Stimulated activated CD4-positive, alpha-beta T cell treated with anti-CD3 and anti-CD28 coated beads, Interleukin-1b, Interleukin-23, amount 100 ng/mL, for 1 hour (primary cell): ENCODE measurements at places on chromosomes 13 and 19.

DNA sequence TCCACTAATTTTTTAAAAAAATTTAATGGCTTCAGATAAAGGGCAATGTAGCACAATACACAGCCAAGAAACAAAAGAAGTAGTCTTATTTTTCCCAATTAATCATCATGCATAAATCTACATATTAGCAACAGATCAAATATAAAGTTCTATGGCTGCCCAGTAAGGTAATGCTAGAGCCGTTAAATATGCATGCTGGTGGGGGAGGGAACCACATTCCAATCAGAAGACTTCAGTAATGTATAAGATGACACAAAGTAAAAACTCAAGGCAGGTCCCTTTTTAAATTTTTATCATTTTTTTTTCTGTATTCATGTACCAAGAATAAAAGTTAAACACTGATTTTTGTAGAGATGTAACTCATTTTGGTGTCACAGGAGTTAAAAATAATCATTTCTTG lies 62.0 kb downstream of the MPHOSPH8 start:
- DNase-seq = no peak

DNA sequence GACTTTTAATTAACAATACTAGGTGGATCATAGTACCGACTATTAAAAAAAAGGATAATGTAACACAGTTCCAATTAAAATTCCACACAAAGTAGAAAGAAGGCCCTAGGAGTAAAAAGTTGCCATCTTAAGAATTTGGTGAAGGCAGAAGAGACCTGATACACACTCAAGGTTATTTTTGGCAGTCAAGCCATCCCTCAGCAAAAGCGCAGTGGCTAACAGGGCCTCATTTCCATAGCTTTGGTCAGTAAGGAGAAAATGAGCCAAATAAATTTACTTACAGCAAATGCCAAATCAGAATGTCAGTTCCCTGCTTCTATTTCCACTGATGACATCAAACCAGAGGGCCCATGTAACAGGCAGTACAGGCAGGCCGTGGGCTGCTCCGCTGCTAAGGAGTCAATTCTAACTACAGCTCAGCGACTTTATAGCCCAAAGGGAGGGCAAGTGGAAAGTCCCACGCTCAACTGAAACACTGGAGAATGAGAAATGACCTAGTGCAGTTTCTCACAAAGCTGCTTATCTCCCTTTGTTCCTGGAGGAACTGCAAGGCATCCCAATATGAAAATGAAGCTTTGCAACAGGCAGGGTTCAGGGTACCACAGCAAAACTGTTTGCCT lies 6.3 kb downstream of the ARGLU1 start:
- DNase-seq = no peak

- no peak for DNase-seq
Observed at GRCh38 chr19:42376177-42376555, 13.9 kb downstream of the CNFN start.

DNA sequence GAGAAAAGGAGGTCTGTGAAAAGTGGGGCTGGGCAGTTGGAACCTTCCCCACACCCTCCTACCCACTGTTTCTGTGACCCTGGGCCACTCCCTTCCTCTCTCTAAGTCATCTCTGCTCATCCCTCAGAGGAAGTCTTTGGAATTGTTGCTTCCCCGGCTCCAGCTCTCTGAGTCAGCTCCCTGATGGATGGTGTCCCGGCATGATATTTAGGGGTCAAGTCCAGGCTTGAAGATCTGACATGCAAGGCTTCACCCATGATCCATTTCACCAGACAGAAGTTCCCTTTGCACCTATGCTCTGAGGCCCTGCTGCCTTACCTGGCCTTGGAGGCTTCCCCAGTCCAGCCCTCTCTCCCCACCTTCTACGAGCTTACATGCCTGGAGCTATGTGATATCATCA lies 13.3 kb downstream of the EXOC3L2 start:
- no peak for DNase-seq

DNA sequence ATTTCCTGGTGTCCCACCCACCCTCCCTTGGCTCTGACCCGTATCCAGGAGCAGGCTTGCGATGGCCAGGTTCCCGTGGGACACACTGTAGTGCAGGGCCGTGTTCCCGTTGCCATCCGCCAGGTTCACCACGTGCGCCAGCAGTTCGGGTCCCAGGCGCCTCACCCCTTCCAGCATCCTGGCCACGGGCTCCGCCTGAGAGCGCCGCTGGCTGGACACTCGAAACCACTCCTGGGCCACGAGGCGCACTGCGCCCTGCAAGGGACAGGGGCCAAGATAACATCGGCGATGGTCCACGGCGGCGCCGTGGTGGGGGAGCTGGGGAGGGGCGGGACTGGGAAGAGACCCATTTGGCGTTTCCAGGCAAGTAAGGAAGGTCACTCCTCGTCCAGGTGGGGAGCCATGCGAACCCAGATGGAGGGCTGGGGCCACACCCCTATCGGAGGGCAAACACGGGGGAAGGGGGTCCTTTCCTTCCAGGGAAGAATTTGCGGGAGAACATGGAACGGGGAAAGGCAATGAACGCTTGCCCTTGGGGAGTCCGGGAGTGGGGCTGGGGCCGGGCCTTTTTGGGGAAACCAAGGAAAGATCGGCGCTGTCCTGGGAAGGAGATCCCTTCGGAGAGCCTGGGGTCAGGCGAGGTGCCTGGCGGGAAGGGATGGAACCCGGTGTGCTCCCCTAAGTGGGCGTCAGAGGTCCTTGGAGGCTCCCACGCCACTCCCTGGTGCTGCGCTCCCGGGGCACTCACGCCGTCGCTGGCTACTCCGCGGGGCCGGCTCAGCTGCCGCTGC lies 9.9 kb downstream of the KANK3 start:
- DNase-seq = no peak

DNA sequence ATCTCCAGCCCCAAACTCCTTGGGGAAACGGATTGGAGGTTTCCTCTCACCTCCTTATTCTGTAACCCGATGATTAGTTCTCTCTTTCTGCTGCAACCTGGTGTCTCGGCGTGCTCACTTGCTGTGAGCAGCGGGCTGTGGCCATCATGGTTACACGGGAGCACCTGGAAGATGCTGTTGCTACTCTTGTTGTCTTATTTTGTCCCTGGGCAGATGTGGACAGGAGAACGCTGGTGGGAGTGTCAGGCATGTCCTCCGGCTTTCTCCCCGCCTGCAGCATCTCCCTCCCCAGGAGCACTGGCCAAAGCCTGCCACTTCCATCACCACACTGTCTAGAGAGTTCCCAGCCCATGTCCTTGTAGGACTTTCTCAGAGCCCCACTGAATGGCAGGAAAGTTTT lies 211.8 kb upstream of the ZNF536 start:
- DNase-seq = no peak

DNA sequence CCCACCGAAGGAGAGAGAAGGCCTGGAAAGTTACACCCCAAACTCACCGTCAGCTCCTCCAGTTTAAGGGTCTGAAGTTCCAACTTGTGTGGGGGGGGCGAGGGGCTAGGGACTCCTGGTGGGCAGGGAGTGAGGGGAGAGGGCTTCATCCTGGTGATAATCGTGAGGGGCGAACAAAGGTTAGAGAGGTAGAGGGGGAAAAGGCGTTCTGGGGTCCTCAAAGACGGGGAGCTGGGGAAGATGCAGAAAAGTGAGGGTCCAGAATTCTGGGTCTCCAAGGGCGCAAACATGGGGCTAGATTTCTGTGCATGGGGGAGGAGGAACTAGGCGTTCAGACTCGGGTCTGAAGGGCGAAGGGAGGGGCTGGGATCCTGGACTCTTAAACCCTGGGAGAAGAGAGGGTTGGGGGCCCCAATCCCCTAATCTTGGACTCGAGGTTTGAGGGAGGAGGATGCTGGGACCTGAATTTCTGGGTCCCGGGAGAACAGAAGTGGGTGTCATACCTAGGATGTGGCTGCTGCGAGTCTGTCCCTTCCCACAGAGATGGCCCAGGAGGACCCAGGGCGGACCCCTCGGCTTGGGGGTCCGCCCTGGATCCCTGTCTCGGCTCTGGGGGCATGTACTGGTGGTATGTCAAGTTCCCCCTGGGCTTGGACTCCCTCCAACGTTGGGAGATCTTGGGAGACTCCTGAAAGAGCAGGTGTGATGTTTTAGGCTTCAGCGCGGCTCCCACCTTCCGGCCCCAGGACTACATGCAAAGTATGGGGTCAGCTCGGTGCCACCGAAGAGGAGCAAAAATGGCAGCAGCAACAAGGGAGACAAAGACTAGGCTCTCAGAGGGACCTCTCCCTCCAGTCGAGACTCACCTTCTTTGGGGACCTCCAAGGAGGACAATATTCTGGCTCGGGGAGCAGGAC lies 4.5 kb downstream of the MAMSTR start:
- no peak for DNase-seq

GRCh38 chr13:36480726-36481427 lies 48.6 kb downstream of the CCNA1 start:
- DNase-seq = no peak

DNA sequence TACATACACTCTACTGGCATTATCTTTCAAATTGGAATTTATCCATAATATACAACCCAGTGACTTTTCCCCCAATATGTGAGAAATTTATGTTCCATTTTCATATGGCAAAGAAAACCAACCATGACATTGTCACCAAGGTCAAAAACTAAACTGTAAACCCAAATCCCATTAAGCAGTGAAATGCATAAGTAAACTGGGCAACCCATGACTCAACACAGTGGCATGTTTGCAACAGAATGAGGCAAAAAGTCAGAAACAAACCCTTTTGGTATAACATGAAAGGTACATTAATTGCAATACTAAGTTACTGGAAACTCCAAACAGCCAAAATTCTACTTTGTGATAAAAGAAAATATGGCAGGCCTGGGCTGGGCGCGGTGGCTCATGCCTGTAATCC lies 4.9 kb downstream of the ZNF878 start:
- DNase-seq = no peak

- no peak for DNase-seq
Observed at GRCh38 chr19:35397064-35397463, 26.2 kb downstream of the GPR42 start.

- no peak for DNase-seq
Observed at GRCh38 chr19:50327013-50327412, 2.2 kb downstream of the KCNC3 start.

DNA sequence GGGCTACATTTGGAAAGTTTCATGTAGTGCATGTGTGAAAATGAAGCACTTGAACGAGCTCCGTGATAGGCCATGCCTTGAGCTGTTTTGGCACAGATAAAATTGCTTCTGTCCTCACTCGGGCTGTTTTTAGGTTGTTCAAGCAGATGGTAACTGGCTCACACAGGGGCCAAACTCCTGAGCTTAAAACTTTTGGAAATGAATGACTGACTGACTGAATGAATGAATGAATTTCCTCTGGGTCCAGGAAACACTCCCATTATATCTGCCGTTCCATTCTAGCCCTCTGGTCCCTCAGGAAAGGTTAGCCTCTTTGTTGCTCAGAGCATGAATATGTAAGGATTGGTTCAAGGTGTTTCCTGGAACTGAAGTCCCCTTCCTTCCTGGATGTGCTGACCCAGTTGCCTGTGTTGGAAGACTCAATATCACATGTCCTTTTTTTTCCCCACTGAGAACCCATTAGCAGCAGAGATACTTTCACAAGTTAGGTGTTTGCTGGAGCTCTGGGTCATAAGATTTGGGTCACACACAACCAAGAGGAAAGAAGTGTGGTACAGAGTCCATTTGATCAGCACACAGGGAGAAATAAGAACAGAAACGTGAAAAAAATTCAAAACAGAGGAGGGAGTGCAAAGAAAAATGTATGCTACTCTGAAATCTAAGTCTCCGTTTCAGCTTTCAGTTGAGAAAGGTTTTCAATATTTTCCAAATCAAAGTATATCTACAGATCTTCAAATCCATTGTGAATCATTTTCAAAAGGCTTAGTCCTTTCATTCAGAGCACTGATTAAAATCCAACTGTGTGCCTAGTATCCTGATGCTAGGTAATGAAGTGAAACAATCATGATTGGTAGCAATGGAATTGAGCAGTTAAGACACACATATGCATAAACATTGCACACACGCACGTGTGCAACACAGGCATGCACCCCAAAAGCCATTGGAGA lies 18.9 kb downstream of the MBNL2 start:
- DNase-seq = no peak

DNA sequence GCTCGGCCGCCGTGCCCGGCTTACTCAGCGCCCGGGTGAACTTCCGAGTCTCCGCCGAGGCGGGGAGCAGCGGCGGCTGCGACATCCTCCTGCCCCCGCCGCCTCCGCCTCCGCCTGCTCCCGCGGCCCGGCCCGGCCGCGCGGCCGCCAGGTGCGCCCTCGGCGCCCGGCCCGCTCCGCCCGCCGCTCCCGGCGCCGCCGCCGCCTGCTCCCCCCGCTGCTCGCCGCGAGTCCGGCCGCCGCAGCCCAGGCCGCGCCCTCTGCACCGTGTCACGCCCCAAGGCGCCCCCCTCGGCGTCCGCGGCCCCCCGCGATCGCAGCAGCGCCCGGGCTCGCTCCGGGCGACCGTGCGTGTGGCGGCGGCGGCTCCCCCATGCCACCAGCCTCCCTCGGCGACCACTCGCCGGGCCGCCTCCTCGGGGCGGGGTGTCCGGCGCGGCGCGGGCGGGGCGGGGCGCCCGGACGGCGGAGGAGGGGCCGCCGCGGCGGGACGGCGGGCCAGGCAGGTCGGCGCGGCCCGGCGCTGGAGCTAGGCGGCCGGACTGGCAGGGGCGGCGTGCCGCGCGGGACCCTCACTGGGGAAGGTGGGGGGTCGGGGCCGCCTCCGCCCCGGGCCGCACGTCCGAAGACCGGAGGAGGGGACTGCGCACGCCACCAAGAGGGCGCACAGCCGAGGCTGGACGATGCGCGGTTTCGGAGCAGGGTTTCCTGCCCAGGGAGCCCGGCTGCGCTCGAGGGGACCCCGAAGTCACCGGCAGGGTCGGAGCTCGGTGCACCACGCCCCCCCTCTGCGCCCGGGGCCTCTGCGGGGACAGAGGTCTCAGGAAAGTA lies 108.6 kb upstream of the DOCK9 start:
- DNase-seq = peak; percentile 38

GRCh38 chr13:64327505-64328194 lies 2902.5 kb downstream of the PCDH9 start:
- DNase-seq = no peak

DNA sequence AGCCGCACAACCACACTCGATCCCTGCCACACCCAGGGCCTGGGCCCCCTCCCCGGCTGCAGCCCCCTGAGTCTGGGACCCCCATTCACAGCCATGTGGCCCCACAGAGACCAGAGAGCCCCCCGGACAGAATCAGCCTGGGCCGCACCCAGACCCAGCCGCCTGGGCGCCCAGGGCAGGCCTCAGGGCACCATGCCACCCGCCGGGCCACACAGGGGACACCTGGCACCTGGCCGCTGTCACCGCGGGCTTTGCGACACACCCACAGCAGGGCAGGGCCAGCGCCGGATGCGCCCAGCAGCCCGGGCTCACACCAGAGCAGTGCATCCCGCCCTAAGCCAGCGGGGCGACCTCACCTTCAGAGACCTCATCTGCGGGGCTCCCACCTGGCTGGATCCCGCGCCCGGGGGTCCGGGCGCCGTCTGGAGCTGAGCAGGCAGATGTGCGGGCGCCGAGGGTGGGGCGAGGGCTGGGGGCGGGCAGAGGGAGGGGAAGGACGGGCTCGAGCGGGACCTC lies 443 bp downstream of the TBXA2R start:
- DNase-seq = no peak
